Right ventricle myocardium inferior (tissue), 1 donor: ENCODE measurements at places on chromosomes 12 and 14.

- DNase-seq = no peak
Observed at GRCh38 chr14:73142216-73142615, 5.9 kb downstream of the PSEN1 start.

- DNase-seq = peak; percentile 32
Observed at GRCh38 chr14:74863274-74863673, 12.7 kb downstream of the PROX2 start.

DNA sequence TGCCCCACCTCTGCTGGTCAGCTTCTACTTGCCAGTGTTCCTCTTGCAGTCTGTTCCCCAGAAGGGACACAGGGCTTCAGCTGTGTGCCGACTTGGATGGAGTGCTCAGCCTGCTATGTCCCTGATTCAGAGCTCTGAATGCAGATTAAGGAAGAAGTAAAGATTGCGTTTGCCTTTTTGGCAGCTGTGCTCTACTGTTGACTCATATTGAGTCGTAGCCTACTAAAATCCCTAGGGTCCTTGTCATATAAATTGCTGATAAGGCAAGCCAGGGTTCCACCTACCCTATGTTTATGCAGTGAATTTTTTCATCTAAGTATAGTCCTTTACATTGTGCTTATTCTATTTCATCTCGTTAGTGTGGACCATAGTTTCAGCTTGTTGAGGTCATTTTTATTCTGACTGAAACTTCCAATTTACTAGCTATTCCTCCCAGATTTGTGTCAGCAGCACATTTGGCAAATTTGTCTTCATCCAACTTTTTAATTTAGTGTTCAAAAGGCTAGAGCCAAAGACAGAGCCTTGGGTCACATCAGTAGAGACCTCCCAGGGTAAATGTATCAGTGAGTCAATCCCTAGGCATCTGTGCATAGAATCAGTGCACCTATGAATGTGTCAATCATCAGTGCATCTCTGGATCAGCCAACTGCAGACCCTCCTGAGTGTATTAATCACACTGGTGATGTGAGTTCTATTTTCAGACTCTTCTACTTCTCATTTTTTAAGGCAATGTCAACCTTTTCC, 31.9 kb downstream of the CACNA1C start:
- DNase-seq = peak; percentile 73

- no peak for DNase-seq
Observed at GRCh38 chr12:111685322-111685810, 390 bp downstream of the BRAP start.
